ENCODE measurements at places on chromosomes 16 and 17. TPM values are rescaled to one million over a fixed set of nuclear protein-coding genes. Genes with fewer than 3 reads are reported as not detected.
A peak's percentile ranks its signal among the peaks of the same experiment; 100 is the strongest.

MAPT gene
- total RNA-seq = 0.08 TPM

GRCh38 chr17:9406046-9406606 lies 169.5 kb downstream of the STX8 start:
- no peak for DNase-seq

- DNase-seq = no peak
Measured at GRCh38 chr17:82835122-82835521, 4.7 kb downstream of the ZNF750 start.

- DNase-seq = no peak
Measured at GRCh38 chr17:39536468-39536867, 71.3 kb downstream of the NEUROD2 start.

DNA sequence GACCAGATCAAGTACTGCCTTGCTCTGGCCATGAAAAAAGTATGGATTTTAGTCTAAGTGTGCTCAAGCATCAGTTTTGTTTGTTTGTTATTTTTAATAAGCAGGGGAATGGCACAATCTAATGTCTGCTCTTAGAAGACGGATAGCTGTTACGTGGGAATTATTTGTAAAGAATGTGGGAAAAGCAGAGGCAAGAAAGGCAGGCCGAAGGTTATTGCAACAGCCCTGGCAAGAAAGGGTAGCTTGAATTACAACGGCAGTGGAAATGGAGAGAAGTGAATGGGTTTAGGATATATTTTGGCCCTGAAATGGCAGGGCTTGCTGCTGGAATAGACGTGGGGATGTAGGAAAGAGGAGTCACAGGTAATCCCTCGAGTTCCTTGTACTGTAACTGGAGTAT lies 987 bp upstream of the HASPIN start:
- DNase-seq = no peak

SOX15 gene
- 0.70 TPM for total RNA-seq

KRTAP4-1 gene
- not detected for total RNA-seq

TPPP3 gene
- 70.9 TPM for total RNA-seq

DNA sequence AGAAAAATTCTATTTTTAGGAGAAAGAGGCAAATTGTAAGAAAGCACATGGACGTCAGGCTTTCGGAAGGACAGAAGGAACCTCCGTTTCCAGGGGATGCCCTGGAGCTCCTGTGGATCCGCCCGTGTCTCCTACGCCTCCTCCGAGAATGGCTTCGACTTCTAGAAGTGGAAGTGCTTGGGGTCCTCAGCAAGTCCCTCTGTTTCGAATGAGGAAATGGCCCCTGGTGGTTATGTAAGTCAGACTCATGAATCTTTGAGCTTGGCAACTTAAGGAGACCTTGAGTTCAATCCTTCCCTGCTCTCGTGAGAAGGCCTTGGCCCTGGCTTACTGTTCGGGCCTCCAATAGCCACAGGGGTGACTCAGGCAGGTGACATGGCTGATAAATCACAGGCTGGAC lies 38.9 kb downstream of the COX4I1 start:
- no peak for DNase-seq

ADORA2B gene
- 8.2 TPM for total RNA-seq

CTRB1 gene
- total RNA-seq = not detected

- DNase-seq = no peak
Measured at GRCh38 chr17:44386182-44386525, 3.3 kb downstream of the ITGA2B start.

DNA sequence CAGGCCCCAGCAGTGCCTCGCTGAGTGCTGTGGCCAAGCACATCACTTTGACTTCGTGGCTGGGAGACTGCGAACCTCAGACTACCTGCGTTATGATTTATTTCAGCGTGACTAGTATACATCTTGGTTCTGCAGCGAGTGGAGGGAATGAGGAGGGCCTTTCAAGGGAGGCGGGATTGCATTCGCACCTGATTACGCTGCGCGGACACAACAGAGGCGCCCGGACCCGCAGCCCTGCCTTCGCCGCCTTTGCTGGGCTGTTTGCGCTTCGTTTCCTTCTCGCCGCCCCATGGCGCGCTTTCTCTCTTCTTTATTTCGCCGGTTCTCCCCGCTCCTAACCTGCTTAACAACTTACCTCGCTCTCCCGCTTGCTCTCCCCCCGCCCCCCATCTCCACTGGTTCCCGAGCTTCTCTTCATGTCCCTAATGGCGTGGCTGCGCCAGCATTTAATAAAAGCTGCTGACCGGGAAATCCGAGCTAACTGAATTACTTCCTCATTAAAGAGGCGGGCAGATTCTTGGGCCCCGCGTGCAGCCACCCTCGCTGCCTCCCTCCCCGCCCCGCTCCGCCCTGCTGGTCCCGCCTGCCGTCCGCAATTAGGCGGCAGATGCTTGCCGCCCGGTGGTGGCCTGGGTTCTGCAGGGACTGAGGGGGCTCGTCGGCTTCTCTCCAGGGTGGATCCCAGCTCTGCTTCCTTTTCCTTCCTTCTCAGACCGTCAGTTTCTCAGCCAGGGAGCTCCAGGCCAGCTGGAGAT lies 257.6 kb upstream of the SDK2 start:
- DNase-seq = peak; percentile 71

GRCh38 chr17:20226814-20227482 lies 217.8 kb downstream of the SPECC1 start:
- peak; percentile 68 for DNase-seq

- no peak for DNase-seq
Measured at GRCh38 chr17:80428363-80428762, 13.4 kb downstream of the ENDOV start.

- no peak for DNase-seq
Measured at GRCh38 chr16:71675380-71675779, 49.1 kb downstream of the PHLPP2 start.

DNA sequence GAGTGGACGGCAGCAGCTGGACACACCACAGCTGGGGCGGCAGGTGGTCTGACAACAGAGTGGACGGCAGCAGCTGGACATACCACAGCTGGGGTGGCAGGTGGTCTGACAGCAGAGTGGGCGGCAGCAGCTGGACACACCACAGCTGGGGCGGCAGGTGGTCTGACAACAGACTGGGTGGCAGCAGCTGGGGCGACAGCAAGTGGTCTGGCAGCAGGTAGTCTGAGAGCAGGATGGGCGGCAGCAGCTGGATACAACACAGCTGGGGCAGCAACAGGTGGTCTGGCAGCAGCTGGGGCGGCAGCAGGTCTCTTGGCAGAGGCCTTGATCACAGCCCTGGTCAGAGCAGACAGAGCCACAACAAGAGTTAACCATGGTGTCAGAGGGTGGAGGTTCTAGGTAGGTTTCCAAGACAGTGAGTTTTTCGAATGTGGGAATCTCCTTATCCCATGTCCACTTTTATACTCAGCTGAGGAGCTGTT lies at the start of gene KRTAP4-1:
KRTAP4-1 (minus strand) TSS at position 432 of the 482 bp plus-strand sequence; CDS start at position 375, 57 bp downstream.
- no peak for DNase-seq

GRCh38 chr17:5260542-5260941 lies 21.5 kb upstream of the RABEP1 start:
- peak; percentile 29 for DNase-seq
